ENCODE measurements at places on chromosomes 16 and 17.

DNA sequence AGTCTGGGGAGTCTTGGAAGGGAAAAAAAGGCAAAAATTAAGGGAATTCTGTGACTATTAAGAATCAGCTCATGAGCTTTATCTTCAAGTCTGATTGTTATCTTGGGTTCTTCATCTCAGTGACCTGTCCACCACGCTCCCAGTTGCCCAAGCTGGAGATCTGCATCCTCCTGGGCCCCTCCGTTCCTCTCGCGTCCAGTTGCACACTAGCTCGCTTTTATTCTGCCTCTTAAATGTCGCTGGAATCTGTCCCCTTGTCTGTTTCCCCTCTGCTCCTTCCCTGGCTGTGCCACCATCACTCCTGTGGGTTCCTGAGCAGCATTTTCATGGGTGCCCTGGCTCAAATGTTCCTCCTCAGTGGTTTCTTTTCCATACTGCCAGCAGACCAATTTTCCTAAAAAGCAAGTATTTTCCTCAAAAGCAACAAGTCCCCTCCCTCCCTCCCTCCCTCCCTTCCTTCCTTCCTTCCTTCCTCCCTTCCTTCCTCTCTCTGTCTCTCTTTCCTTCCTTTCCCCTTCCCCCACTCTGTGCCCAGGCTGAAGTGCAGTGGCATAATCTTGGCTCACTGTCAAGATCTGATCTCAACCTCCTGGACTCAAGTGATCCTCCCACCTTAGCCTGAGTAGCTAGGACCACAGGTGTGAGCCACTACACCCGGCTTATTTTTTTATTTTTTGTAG is 1.4 kb downstream of the ENDOV start:
- no peak for DNase-seq

- DNase-seq, result peak; percentile 65
These were observed 1.5 kb upstream of the MAF start for GRCh38 chr16:79601931-79602627.

DNA sequence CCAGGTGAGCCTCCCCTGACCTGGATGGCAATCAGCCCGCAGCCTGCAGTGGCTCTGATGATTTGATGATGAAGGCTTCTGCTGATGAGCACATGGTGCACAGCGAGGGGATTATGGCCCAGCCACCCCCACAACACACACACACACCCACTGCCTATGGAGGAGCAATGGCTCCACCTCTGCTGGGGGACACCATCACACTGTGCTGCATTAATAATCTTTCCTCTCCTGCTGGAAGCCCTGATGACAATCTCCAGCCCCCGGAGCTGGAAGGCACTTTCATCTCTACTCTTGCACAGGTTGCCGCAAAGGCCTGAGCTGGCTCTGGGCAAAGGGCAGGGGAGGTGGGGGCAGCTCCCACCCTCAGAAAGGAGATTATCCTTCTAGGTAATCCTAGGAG is 79.9 kb downstream of the PLXDC1 start:
- DNase-seq, result no peak

DNA sequence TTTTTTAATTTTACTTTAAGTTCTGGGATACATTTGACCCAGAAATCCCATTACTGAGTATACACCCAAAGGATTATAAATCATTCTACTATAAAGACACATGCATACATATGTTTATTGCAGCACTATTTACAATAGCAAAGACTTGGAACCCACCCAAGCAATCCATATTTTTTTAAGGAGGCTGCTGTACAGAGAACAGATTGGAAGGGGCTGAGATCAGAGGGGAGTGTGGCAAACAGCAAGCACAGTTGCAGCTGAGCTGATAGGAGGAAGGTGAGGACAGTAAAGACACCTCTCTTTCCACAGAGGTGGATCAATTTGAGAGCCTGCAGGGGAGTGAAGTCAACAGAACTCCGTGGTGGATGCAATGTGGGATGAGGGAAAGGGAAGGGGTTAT is 10.2 kb upstream of the TMEM238L start:
- no peak for DNase-seq

DNA sequence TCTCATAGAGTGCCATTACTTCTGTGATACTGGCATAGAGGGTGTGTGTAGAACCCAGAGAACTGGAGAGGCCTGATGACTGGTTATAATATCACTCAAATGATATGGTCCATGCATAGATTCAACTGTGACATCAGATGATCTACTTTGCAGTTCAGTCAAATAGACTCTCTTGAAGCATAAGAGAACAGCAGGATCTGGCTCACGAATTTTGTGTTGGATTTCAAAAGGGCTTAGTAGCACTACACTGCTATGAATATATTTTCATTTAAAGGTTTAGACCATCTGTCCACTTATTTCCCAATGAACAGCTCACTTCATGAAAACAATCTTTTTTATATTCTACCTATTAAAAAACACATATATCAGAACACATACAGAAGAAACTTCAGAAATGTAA is 119.7 kb downstream of the KIF2B start:
- no peak for DNase-seq

- peak; percentile 90 for DNase-seq
These were observed 1.4 kb upstream of the SLC22A31 start for GRCh38 chr16:89201439-89202377.

DNA sequence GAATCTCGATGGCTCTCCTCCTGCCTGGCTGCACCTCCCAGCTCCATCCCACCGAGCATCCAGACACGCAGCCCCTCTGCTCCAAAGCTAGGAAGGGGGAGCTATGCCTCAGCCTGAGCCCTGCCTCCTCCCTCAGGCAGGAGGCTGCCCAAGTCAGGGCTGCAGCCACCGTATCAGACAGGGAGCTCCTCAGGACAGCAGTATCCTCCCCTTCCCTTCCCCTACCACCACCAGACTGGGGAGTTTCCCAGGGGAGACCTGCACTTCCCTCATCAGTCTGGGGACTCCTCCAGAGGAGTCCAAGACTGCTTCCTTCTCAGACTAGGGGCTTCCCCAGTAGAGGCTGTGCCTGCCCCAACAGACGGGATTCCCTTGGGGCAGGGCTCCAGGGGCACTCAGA is 17.5 kb downstream of the TMEM132E start:
- no peak for DNase-seq

DNA sequence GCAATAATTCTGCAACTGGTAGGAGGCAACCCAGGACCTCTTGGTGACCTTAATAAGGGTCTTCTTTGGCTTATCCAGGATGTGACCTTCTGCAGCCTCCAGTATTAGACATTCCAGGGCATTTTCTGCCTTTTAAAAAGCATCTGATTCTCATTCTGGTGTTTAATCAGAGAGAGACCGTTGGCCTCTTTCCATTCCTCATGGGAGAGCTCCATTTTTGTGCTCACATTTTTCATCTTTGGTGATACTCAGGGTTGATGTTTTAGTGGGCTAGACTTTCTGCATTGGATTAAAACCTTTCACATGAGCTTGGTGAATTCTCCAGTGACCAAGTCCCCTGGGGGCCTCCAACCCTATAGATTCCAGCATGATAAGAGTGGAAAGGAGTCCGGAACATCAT is 150.2 kb upstream of the CACNG5 start:
- DNase-seq, result no peak

- DNase-seq, result no peak
These were observed 38.9 kb upstream of the C1QL1 start for GRCh38 chr17:45006927-45007461.

DNA sequence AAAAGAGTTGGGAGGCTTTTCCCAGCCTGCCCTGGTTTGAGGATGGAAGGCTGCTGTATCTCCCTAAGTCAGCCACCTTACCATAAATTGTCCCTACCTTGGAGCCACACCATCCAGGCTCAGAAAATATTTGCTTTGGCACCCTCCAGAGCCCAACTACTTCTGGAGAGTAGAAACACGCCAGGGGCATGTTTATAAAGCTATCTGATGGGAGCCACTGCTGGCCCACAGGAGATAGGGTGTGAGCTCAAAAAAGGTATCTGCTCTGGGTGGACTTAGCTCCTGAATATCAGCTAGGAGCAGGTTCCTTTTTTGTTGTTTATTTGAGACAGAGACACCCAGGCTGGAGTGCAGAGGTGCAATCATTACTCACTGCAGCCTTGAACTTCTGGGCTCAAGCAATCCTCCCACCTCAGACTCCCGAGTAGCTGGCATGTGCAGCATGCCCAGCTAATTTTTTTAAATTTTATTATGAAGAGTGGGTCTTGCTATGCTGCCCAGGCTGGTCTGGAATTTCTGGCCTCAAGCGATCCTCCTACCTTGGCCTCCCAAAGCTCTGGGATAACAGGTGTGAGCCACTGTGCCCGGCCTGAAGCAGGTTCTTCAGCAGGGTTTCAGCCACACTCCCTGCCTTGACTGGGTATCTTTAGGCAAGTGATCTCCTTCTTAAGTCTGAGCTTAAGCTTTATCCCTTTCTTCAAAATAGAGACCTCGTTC is 147.1 kb downstream of the SALL1 start:
- DNase-seq, result no peak

DNA sequence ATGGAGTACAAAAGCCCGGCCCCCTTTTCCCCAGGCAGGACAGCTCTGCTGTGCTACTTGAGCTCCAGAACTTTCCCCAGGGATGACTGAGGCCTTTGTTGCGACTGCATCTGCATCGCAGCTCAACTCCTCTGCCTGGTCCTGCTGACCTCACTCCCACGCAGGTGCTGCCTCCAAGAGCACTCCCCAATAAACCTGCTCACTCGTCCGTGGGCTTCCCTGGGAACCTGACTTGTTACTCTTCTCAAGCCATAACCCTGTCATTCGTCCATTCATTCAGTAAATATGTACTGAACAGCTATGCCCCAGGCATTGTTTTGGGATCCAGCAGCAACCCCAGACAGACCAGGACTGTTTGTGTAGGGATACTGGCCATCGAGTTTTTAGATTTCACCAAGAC is 11.6 kb upstream of the RMI2 start:
- DNase-seq, result no peak

GRCh38 chr17:51045621-51046020 is 75.0 kb downstream of the SPAG9 start:
- no peak for DNase-seq

DNA sequence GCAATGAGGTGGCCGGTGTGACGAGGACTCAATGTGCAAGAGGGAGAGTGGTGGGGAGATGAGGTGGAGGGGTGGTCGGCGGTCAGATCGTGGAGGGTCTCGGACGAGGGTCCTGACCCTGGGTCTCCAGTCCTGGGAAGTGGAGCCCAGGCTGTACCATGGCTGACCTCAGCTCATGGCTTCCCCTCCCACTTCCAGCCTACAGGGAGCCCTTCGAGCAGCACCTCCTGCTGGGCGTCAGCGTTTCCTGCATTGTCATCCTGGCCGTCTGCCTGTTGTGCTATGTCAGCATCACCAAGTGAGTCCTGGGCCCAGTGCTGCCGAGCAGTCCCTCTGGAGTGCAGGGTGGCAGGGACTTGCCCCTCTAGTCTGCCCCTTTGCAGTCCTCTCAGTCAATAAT is 41.8 kb downstream of the IL4R start:
- DNase-seq, result no peak

DNA sequence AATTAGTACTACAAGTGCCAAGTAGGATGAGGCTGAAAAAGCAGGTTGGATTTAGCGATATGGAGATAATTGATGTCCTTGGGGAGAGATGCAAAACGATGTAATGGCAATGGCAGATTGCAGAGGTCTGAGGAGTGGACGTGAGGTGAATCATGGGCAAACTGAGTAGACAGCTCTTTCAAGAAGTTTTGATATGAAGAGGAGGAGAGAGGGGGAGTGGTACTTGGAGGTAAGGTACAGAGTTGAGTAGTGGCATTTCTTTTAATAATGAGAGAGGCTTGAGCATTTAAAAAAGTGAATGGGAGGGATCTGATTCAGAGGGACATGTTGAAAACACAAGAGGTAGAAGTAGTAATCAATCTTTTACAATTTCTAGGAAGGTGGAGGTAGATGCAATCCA is 17.7 kb upstream of the VPS4A start:
- DNase-seq, result no peak

DNA sequence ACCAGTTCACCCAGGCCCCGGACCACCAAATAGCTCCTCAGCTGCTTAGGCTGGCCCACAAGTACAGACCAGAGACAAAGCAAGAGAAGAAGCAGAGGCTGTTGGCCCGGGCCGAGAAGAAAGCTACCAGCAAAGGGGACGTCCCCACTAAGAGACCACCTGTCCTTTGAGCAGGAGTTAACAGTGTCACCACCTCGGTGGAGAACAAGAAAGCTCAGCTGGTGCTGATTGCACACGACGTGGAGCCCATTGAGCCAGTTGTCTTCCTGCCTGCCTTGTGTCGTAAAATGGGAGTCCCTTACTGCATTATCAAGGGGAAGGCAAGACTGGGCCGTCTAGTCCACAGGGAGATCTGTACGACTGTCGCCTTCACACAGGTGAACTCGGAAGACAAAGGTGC is 15.4 kb downstream of the FOXF1 start:
- no peak for DNase-seq

- no peak for DNase-seq
These were observed 102.5 kb upstream of the TMEM97 start for GRCh38 chr17:28216528-28216927.

- DNase-seq, result no peak
These were observed 7.0 kb downstream of the YPEL2 start for GRCh38 chr17:59338498-59338897.

DNA sequence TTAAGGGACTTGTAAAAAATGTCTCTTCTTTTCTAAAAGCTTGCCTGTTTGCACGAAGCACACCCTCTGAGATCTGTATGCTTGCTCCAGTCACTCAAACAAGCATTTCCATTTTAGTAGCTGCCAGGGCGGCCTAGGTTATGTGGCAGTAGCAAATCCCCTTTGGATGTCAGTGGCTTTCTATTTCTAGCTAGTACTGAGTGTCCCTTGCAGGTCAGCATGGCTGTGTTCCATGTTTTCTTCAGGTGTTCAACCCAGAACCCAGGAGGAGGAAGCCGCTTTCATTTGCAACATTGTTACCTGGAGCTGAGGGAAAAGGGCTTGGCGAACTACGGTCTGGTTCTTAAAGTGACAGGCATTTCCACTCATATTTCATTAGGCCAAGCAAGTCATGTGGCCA is 36.4 kb downstream of the FOXL1 start:
- no peak for DNase-seq

GRCh38 chr17:17227608-17228520 is 9.1 kb downstream of the FLCN start:
- DNase-seq, result no peak

DNA sequence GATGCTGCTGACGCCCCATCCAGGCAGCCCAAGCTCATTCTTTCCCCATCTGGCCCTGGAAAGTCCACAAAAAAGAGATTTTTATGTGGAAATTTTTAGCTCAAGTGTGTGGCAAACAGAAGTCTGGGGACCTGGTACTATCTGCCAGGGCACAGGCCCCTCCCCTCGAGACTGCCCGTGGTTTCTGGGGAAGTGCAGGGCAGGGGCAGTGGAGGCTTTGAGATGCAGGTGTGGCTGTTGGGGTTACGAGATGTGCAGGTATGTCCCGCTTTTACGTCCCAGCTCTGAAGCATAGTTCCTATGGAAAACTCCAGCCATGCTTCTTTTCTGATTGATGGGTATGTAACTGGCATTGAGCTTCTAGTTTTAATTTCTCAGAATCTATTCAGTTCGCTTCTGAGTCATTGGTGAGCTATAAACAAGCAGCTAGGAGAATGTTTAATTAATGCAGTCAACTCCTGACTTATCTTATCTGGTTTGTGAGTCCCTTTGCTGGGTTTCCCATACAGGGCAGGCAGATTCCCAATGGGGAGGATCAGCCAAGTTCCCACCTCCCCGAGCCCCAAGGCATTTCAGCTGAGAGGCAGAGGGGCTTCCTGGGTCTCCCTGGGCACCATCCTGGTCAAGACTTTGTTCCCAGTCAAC is 16.2 kb downstream of the TBX4 start:
- no peak for DNase-seq

- DNase-seq, result no peak
These were observed 21.4 kb downstream of the WNT3 start for GRCh38 chr17:46796956-46797530.

- no peak for DNase-seq
These were observed 9.9 kb downstream of the CAPNS2 start for GRCh38 chr16:55576384-55576783.

GRCh38 chr16:78499399-78499798 is 399.9 kb downstream of the WWOX start:
- DNase-seq, result no peak

- no peak for DNase-seq
These were observed 63.4 kb downstream of the PITPNC1 start for GRCh38 chr17:67440277-67441051.
